ENCODE measurements at places on chromosomes 2 and 18.

DNA sequence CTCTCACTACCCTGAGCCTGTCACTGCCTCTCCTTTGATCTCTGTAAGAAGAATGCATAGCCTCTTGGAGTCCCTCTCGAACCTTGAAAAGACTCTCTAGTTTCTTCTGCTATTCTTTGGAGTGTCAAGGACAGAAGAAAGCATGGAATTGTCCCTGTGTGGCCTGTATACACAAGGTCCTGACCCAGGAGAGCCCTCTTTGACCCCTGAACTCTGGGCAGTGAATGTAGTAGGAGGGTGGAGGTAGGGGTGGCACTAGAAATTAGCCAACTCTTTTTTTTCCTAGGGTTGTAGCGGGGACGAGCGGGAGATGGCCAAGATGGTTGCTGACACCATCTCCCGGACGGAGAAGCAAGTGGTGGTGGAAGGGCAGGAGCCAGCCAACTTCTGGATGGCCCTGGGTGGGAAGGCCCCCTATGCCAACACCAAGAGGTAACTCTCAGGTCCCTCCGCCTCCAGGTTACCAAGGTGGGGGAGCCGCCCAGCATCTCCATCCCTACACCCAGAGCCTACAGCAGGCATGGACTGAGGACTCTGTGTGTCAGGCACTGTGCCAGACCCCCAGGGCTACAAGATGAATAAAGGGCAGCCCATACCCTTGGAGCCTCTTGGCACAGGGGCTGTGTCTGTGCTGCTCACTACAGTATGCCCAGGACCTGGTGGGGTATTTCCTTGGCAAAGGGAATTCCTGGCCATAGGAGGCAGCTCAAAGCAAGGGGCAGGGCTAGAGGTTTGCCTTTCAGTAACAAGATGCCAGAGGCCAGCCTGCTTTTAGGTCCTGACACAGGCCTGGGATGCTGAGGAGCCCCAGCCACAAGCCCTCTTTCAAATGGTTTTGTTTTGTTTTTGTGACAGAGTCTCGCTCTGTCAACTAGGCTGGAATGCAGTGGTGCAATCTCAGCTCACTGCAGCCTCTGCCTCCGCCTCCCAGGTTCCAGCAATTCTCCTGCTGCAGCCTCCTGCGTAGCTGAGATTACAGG is 16.4 kb downstream of the VIL1 start:
- DNase-seq = no peak

- DNase-seq = no peak
These were observed 66.2 kb downstream of the RTP5 start for GRCh38 chr2:241935774-241936173.

DNA sequence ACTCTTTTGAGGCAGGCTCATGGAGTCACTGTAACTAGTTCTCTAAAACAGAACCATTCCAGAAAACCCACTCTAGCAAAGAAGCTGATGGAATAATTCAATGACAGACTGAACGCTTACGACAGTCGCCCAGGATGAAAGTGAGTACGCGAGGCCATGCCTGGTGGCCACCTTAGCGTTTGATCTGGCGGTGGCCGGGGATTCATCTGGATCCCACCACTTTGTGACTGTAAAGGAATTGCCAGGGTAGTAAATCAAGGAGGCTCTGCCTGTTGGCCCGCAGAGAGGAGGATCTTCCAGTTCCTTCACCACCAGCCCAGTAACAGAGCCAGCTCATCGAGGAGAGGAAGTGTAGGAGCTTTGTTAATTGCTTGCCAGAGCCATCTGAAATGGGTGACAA is 34.6 kb downstream of the GREB1 start:
- DNase-seq = no peak

GRCh38 chr2:105609746-105610402 is 134.8 kb upstream of the NCK2 start:
- DNase-seq = no peak

DNA sequence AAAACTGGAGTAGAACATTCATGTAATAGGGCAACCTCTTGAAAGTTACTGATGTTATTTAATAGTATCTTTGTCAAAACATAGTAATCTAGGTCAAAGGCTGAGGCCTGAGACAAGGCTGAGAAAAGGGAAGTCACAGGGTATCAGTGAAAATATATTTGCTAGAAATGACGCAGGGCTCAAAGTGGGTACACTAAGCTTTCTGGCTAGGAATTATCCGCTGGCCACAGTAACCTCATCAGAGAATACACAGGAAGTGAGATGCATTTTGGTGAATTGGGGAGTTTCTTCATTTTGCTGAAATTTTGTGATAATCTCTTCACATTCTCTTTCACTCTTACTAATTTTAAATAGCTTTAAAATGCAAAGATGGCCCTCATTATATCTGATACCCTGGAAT is 206.8 kb downstream of the OTX1 start:
- DNase-seq = no peak

GRCh38 chr2:9179572-9180201 is 26.9 kb upstream of the ASAP2 start:
- no peak for DNase-seq

GRCh38 chr2:200787351-200788120 is 24.2 kb upstream of the BZW1 start:
- DNase-seq = no peak

GRCh38 chr2:156437931-156438410 is 1.8 kb downstream of the GPD2 start:
- DNase-seq = no peak

- DNase-seq = no peak
These were observed 74.3 kb downstream of the SNTG2 start for GRCh38 chr2:1024981-1025380.

DNA sequence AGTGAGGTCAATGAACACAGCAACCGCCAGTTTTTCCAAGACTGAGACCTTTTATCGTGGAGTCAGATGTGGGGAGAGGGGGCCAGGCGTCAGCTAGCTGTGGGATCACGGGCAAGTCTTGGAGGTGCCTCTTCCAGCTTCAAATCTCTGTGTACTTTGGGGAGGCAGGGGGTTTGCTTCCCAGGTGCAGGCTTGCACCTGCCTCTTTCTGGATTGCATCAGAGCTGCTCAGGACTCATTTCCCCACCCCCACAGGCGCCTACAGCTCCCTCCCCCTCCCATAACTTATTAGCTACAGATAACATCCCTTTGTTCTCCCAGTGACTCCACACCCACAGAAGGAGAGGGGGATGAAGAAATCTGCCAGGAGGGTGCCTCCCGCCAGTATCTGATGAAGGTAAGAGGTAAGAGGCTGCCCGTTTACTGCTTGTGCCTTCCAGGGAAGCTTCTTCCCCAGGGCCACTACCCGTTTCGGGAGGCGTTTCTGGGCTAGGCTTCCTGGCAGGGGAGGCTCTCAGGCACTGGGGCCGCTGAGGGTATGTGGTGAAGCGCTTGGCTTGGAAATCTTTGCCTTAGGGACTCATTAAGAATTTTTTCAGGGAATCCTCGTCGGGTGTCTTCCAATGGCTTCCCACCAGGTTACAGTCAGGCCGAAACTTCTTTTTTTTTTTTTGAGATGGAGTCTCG is 18.8 kb upstream of the MRPL33 start:
- no peak for DNase-seq

DNA sequence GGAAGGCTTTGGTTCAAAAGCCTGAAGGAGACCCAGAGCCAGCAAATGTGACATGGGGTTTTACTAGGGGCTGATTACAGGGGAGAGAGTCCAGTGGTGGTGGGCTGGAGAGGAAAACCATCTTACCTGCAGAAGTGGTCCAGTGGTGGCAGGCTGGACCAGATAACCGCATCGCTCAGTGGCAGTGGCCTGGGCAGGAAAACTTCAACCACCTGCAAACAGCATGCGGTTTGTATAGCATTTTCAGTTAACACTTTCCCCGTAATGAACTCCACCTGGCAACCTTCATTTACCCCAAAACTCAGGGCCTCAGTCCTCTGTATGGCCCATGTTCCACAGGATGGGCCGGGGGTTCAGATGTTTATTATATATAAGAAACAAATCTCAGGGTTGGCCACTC is 114.4 kb downstream of the LRRTM1 start:
- no peak for DNase-seq

- DNase-seq = no peak
These were observed 251.1 kb upstream of the RASGRP3 start for GRCh38 chr2:33225350-33225749.

DNA sequence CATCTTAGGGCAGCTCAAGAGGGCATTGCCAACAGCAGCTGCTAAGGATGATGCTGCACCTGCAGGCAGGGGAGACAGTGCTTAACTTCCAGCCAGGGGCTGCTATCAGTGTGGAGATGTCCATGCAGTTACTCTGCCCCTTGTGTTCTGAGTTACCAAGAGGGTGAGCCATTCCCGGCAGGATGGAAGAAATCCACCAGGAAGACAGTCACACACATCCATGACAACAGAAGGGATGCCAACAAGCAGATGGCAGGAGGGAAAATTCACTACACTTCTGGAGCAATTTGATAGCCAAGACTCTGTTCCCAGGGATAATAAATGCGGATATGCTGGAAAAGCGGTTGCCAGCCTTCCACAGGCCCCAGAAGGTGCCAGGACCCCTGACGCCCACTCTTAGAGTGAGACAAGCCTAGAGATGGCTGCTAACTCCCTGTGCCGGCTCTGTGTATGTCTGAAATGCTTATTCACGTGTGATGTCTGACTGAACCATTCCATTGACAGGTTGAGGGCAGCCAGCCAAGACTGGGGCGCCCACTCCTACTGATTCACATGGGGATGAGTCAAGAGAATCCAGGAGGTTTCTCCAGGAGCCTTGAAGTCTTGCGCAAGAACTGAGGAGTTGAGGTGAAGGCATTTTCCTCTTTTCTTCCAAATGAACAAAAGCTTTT is 24.5 kb downstream of the LOXHD1 start:
- DNase-seq = no peak

DNA sequence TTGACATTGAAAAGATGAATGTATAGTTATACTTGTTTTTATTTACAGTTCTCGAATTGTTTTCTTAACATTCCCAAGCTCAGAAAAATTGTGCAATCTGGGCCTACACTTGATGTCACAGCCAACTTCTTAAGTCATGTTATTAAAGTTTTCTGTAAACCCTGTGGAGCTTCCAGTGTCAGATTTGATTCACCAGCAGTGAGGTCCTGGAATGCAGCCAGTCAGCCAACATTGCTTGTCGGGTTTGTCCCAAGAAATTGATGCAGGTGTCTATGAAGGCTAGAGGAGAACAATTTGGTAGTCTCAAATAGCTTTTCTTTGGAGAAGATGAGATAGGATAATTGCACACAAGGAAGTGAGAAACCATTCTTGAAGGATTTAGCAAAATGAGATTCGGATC is 732.2 kb downstream of the DPP10 start:
- no peak for DNase-seq

GRCh38 chr2:149422991-149423338 is 92.6 kb downstream of the LYPD6 start:
- DNase-seq = no peak

GRCh38 chr18:50870138-50870845 is 8.6 kb upstream of the ME2 start:
- no peak for DNase-seq

DNA sequence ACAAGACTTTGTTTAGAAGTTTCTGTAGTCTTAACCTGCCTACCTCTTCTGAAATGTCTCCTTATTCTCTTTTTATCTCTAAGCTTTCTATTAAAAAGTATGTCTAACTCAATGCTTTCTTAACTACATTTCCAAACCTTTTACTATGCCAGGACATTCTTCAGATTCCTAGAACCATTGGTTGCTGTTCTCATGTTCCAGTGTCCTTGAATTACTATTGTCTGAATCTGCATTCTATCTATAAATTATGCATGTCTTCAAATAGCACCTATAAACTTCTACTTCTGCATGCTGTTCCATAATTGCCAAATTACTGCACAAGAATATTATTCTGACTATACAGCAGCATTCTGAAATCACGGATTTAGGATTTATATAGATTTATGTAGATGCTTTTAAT is 166.0 kb upstream of the VWC2L start:
- DNase-seq = no peak

Measured in stimulated activated CD4-positive, alpha-beta T cell treated with anti-CD3 and anti-CD28 coated beads, Interleukin-4, amount 100 ng/mL, for 1 hour (primary cell).